Activated CD8-positive, alpha-beta memory T cell treated with anti-CD3 and anti-CD28 coated beads for 4 hours (primary cell): ENCODE measurements at places on chromosomes 6 and 20.

DNA sequence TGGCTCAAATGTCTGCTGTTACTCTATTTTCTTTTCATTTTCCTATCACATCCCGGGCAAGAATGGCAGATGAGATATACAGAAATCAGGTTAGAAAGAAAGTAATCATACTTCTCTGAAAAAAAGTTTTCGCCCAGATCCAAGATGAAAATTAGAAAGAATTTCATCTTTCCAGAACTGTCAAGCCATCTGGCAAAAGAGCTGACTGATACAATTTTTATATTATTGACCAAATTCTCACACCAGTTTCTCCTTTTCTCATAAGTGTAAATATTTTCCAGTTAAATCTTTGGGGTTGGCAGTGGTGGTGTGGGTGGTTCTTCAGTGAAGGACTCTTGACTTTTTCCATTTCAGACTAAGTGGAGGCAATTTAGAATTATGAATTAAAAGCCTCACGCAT lies 371.9 kb downstream of the CD83 start:
- DNase-seq, result no peak

DNA sequence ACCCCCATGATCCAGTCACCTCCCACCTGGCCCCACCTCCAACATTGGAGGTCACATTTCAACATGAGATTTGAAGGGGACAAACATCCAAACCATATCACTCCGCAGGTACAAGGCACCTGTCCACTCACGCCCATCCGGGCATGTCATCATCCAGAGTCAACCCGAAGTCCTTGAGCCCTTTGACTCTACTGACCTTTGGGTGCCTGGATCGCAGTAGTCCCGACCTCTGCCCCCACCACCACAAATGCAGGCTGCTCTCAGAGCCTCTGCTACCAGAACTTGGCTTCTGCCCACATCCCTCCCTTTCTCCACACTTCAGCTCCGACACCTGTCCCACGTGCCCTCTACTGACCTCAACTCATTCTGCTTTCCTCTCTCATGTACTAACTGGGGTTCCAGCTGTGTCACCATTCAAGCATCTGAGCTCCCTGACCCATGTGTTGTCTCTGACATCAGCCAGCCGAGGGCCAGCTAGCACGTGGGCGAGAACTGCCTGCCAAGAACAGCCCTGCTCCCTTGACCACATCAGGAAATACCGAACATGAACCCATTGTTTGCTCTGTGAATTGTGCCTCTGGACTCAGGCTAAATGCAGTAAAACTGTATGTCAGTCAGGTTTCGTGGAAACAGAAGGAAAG lies 498.3 kb upstream of the SULF2 start:
- no peak for DNase-seq

GRCh38 chr6:73471686-73472290 lies 10.3 kb downstream of the MTO1 start:
- DNase-seq, result no peak

DNA sequence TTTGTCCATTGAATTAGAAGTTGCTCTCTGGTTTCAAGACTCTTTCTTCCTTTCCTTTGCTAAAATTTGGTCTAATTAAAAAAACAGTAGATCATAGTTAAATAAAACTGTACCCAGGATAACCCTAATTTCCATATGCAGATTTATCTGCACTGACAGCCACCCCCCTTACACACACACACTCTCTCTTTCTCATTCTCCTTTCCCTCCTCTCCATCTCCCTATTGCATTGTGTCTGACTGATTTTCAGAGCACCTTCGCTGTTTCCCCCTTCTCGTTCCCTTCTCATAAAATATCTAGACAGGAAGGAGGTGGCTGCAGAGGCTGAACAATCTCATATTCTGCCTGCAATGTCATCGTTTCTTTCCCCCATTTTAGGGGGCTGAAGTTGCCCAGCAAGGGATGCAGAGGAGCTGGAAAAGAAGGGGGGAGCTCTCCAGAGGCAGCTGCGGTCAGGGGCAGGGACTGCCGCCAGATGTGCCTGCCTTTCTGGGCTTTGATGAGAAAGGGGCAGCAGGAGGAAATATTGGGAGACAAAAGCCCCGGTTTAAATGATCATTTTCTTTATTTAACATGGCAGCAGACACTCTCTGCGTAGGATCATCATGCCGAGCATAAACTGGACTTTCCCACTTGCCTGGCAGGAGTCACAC lies 22.5 kb upstream of the MMS22L start:
- DNase-seq, result no peak

GRCh38 chr20:19274412-19275015 lies 62.1 kb downstream of the SLC24A3 start:
- DNase-seq, result no peak

GRCh38 chr6:17842014-17842776 lies 135.5 kb upstream of the NUP153 start:
- DNase-seq, result no peak

DNA sequence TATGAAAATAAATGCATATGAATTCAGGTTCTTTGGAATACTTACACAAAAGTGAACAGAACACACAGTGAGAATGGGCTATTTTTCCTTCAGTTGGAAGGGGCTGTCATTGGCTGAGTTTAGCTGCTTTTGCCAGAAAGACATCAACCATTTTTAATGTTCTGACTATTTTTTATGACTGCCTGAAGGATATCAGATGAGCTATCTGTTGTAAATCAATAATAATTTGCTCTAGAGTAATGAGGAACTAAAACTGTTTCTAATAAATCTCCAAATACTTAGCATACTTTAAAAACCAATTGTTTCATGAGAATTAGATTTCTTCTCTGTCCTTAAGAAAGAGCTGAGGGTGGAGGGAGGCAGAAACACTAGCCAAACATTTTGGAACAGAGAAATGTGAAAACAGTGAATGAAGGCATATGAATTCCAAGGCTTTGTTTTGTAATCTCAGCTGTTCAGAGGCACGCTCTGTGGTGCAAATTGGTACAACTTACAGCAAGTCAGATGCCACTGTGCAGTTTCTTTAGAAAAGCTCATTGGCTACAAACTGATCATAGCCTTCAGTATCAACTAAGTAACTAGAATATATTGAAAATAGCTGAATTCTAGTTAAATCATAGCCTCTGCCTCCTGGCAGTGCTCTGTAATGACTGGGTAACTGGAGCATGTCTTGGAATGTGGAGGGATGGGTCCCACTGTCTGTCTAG lies 228.9 kb upstream of the JAG1 start:
- DNase-seq, result no peak

DNA sequence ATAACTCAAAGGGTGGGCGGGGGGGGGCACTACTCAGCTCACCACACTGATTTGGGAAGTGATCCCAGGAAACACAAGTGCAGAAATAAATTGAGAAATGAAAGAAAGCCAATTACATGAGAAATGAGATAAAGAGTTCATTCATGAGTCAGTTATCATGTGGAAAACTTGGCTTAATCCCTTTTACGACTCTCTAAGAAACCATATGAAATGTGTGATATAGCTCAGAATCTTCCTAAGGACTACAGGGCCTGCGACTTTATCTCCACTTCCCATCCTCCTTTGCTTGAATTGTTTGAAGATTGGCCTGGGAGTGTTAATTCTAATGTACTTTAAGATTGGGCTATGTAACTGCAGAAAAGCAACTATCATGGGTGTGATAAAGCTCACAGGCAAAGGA lies 3.6 kb upstream of the BTN2A2 start:
- DNase-seq, result no peak

DNA sequence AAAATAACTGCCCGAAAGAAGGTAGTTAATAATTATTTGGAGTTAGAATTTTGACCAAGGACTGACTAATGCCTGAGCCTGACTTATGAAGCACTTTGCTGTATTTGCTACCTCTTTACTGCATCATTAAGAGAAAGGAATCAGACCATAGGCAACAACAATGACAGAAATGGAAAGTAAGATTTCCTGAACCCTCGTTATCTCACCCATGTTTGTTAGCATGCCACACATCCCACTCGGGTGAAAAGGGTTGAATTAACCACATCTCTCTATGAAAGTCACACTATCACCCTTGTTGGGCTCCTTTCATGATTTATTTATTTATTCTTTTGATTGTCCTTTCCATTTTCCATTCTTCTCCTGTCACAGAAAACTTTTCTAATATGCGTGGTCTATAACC lies 59.6 kb downstream of the OLIG3 start:
- DNase-seq, result no peak

- DNase-seq, result no peak
These were observed 2.3 kb downstream of the BMP6 start for GRCh38 chr6:7727946-7728854.
